Activated CD8-positive, alpha-beta memory T cell treated with anti-CD3 and anti-CD28 coated beads for 24 hours (primary cell): ENCODE measurements at places on chromosomes 13 and 19.

DNA sequence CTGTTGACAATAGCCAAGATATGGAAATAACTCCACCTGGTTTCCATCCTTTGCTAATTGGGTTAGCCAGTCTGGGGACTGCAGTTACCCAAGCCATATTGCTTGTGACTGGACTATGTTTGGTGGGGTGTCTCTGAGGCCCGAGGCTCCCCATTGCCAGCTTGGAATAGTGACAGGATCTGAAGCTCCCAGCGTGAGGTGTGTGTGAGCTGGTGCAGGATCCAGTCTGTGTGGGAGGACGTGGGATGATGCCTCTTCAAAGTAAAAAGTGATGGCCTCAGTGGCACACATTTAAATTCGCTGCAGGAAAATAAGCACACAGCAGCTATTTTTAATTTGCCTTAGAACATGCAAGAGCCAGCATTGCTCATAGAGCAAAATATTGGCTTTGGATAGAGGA lies 75.0 kb downstream of the TEX26 start:
- no peak for DNase-seq

DNA sequence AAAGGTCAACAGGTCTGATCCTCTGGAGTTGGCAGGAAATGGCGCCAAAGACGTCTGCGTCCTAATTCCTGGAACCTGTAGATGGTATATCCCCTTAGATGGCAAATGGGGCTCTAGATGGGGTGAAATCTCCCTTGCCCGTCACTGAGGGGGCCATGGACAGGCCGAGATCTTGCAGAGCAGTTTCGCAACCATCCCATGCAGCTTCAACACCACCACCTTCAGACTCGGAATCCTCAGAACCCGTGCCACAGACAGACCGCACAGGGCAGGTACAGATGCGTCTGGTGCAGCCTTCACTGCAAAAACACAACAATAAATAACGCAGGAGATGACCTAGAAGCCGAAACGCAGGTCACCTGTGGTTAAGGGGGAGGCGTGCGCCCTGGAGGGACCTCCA lies 17.7 kb downstream of the REXO1 start:
- no peak for DNase-seq

DNA sequence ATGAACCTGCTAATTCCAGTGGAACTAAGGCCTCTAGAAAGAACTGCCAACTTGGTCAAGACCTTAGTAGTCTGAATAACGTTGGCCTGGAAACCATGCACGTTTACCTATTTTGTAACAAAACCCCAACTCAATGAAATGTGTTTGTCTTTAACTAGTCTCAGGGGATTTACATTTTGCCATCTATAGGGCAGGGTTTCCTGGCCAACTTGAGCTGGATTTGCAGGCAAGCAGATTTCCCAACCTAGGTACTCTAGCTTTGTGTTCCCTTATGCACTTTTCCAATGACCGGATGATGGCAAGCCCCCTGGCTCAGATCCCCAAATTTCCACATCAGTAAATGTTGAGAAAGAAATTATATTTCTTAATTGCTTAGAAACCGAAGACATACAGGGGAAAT lies 114.5 kb downstream of the IRS2 start:
- no peak for DNase-seq

- no peak for DNase-seq
Observed at GRCh38 chr13:59099182-59099974, 1064.3 kb downstream of the DIAPH3 start.
